ENCODE measurements at places on chromosomes 2 and 18. TPM values are rescaled to one million over a fixed set of nuclear protein-coding genes. Genes with fewer than 3 reads are reported as not detected.

ALLC gene
- not detected for total RNA-seq

ADGRF3 gene
- 3.9 TPM for total RNA-seq

SIX3 gene
- not detected for total RNA-seq

SKA1 gene
- total RNA-seq, result 31.1 TPM

MPP4 gene
- total RNA-seq, result not detected

PAX3 gene
- total RNA-seq, result not detected

GATA6 gene
- total RNA-seq, result not detected

FRZB gene
- total RNA-seq, result not detected

MAP3K19 gene
- not detected for total RNA-seq

TXNDC2 gene
- not detected for total RNA-seq

DNA sequence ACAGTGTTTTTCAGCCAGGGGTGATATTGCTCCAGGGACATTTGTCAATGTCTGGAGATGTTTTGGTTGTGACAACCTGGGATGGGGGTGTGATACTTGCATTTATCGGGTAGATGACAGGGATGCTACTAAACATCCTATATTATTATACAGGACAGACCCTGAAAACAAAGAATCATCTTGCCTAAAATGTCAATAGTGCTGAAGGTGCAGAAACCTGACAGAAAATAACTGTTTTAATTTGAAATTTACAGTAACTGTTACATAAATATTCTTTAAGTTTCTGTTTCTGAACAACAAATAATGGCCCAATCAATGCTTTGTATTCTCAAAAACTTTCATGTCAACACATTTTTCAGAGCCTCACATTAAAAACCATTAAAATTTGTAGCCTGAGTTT lies 2.0 kb downstream of the IL36A start:
- no peak for DNase-seq

DNA sequence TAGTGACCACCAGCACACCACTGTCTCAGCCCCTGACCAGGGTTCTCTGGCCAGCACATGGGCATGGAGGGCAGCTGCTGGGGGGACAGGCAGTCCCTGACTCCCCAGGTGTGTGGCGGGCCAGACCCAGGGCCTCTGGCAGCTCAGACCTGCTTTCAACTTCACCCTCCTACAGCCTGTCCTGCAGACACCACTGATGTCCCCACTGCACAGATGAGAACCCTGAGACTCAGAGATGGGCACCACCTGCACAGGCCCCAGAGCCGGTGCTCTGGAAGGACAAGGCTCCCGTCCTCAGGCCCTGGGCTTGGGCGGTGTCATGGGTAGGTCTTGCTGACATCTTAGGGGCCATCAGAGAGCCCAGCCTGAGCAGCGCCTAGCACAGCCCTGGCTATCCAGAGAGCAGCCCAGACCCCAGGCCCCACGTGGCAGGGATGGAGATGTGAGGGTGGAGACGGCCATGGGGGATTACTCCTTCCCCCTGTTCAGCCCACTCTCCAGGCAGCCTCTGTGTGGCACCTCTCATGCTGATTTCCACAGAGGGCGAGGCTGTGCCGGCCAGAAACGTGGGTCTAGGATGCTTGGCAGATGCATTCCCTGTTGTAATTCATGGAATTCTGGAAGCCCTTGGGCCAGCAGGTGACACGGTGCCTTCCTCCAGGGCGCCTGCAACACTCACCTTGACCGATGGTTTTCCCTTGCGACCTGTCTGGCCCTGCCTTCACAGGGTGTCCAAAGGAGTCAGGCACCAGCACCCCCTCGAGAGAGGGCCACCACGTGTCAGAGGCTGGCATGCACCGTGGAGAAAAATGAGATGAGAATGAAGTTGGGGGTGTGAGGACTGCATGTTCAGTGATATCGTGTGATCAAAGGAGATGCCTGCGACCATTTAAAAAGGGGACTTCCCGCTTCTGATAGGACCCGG lies 61.2 kb upstream of the GLI2 start:
- no peak for DNase-seq

DNA sequence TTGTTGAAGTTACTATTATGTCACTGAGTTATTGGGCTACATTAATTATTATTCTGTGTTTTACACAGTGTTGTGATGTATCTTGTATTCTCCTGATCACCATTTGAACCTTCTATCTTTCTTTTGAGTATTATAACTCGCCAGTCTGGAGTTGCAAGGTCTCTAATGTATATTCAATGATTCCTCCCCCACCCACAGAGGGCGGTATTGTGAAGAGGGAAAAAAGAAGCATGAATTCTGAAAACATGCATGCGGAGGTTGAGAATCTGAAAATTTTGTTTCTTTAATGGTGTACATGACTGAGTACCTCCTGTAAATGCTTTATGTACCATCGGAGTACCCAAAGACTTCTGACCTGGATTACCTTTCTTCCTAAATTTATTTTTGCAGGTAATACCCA lies 266.6 kb downstream of the NR4A2 start:
- DNase-seq, result no peak

- DNase-seq, result no peak
Measured at GRCh38 chr2:149169656-149170055, 131.2 kb downstream of the LYPD6B start.

DNA sequence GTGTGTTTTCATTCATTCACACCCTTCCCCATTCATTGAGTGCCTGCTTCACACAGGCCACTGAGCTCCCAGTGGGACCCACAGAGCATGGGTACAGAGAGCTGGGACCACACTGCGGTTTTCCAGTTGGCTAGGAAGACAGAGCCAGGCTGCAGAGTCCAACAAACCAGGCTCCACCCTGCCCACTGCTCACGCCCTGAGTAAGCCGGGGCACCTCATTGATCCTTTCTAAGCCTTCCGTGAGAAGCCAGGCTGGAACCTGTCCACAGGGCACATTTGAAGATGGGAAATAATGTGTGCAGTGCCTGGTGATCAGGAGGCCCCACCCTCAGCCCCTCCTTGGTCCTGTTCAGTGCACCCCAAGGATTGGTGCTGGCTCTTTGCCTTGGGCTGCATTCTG lies 13.5 kb downstream of the KCNIP3 start:
- no peak for DNase-seq

- no peak for DNase-seq
Measured at GRCh38 chr2:186887107-186888090, 38.4 kb upstream of the ZSWIM2 start.

DNA sequence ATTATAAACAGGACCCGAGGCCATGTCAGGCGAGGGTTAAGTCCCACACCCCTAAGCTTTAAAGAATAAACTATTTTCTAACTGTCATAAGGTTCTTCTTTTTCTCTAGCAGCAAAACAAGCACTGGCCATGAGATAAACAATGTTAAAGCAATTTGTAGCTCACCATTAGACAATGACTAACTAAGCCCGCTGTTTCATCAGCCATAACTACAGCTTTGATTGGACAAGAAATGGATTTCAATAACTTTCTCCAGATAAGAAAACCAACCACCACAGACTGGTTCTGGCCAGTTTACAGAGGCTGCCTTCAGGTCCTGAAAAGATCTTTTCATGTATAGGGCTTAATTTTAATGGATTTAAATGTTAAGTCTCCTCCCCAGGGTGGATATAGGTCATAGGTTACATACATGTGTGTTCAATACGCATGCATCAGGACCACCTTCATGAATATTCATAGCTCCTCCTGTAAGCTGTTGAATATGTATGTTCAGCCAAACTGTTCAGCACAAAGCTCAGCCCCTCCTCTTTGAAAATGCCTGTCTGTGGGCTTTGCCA lies 108.7 kb upstream of the RAB6C start:
- no peak for DNase-seq

- no peak for DNase-seq
Measured at GRCh38 chr18:48202350-48203260, 206.6 kb downstream of the ZBTB7C start.

DNA sequence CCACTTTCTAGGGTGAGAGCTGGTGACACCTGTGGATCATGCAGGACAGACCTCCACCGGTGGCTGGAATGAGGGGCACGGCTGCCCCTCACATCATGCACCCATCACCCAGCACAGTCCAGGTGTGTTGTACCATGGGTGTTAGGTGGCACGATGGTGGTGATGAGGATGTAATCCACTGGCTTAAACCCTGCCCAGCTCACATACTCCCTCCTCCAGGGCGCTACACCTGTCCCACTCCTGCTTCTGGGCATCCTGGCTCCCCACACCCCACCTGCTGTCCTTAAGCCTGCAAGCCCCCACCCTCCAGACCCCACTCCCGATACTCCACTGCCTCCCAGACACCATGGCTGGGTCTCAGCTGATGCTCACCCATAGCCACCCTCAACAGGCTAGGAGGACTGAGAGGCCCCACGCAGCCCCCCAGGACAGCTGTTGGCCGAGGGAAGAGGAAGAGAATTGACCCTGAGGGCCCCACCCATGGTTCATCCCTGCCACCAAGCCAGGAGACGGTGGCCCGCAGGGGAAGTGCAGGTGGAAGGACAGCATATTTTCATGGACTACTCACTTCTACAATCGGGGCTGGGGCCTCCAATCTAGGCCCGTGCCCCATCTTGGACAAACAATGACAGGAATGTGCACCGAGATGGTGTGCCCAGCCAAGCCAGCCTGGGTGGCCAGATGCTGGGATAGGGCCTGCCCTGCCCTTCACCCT lies 34.3 kb downstream of the MAL start:
- no peak for DNase-seq

- DNase-seq, result no peak
Measured at GRCh38 chr18:79866889-79867574, 69.3 kb downstream of the KCNG2 start.

DNA sequence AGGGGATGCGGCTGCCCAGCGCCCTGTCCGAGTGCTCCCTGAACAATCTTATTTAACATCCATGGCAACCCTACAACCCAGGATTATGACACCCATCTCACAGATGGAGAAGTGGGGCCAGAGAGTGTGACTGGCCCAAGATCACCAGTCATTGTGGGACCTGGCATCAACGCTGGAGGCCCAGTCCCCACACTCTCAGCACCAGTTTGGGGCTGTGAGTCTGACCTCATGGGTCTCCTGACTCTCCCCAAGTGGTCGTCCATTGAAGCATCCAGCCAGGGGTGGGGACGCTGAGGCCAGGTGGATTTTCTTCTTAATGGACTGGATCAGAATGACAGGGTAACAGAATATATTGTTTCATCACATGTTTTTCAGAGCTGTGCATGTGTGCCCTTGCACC lies 24.5 kb downstream of the MAL start:
- DNase-seq, result no peak

GRCh38 chr2:9739531-9739964 lies 103.7 kb upstream of the TAF1B start:
- no peak for DNase-seq

DNA sequence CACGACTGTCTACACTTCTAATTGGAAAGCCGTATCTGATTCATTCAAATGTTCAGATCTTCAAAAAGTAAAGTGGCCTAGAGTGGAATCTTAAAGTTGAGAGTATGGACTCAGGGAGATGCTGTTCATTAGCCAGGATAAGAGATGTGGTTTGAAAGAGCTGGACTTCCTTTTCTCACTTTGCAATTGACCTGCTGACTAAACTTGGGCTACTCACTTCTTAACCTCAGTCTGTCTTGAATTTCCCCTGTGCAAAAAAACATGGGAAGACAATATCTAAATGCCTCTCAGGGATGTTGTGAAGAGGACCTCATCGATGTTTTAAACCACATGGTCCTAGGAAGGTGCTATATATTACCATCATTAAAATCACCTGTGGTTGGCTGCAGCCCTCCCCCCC lies 64.1 kb downstream of the BCL2 start:
- DNase-seq, result no peak

DNA sequence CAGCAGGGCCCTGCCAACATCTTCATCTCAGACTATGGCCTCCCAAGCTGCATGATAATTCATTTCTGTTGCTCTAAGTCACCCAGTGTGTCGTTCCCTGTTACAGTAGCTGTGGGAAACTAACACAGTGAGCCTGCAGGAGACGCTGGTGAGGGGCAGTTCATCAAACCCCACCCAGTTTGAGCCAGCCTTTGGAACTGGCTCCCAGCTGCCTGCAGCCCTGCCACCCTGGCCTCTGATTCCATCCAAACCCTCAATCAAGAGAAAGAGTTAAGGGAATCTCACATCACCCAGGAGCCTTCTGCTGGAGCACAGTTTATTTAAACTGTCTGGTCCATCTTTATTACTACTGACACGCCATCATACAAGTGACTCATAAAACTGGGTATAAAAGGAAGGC lies 64.9 kb upstream of the ZCCHC2 start:
- no peak for DNase-seq

DNA sequence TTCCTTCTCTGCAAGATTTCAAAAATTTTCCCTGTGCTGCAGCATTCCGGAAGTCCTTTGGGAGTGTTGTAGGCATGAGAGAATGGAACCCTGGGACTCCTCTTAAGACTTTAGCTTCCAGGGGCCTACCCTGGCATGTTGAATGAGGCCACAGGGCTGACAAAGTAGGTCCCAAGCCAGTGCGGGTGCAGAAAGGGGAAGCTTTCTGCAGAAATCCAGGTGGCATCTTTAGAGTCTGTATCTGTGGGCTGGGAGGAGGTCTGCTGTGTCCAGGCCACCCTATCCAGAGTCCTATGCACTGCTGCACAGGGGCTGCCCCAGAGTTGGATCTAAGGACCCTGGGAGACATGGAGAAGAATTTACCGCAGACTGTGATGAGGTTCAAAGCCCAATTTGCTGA lies 1.9 kb upstream of the SIX2 start:
- peak; percentile 29 for DNase-seq

DNA sequence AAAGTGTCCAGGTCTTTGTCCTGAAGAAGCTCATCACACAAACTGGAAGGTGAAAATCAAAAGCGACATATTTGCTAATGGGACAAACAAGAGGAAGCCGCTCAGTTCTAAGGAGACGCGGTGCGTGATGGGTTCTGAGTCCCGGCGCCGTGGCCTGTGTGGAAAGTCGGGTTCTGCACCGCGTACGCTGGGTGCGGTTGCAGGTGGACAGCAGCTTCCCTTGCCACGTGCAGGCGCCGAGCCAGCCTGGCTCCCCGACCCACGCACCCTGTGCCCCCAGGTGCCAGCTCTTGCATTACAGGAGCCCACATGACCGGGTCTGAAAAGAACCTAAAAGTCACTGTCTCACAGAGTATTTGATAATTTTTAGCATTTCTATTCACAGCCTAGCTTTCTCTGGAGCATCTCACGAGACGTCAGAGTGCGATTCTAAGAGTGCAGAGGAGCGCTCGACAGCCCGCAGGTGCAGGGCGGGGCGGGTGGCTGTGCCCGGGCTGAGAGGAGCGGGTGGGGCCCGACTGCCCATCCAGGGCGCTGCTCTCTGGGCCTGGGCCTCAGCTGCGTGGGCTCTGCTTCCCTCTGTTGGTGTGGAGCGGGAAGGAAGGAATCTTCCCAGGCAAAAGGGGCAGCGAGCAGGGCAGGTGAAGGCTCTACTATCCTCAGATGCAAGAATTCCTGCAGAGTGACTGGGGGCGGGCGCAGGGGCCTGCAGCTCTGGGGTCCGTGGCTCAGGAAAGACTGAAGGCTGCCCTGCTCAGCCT lies 39.4 kb downstream of the MYT1L start:
- DNase-seq, result no peak

- no peak for DNase-seq
Measured at GRCh38 chr18:11112286-11112685, 37.1 kb downstream of the PIEZO2 start.

- DNase-seq, result no peak
Measured at GRCh38 chr2:167783261-167784083, 463.9 kb downstream of the STK39 start.

DNA sequence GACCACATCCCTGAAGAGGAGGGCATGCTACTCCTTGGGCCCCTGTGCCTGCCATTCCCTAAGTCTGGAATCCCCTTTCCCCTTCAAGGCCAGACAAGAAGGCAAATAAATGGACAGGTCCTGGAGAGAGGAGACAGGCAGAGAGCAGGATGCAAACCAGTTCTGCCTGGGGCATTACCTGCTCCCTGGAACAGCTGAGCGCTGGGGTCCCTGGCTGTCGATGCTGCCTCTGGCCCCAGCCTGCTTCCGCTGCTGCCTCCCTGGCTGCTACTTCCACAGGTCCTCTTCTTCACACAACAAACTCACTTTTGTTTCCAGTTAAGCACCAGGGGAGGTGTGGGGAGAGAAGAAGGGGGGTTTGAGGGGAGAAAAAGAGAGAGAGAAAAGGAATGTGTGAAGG lies 53.1 kb downstream of the SLC4A5 start:
- peak; percentile 51 for DNase-seq

All from OCI-LY7 (cell line).